Keratinocyte (primary cell): ENCODE measurements at places on chromosomes 6 and 20.

GRCh38 chr20:57650756-57651483, 30.7 kb upstream of the ZBP1 start:
- no peak for DNase-seq

DNA sequence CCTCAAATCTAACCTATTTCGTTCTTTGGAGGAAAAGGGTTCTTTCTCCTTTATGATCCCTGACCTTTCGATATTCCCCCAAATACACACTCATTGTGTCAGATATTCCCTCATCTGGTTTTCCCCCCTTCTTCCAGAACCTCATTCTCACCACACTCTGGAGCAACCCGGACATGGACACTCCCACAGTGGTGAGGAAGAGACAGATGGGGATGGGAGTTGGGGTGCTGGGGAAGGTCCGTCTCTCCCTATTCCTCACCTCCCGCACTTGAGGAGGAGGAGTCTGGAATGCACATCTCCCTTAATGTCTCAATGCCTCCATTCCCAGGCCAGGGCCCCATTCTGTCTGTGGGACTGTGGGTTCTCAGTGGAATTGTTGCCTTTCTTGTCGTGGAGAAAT, 1.3 kb downstream of the SLC39A7 start:
- no peak for DNase-seq

DNA sequence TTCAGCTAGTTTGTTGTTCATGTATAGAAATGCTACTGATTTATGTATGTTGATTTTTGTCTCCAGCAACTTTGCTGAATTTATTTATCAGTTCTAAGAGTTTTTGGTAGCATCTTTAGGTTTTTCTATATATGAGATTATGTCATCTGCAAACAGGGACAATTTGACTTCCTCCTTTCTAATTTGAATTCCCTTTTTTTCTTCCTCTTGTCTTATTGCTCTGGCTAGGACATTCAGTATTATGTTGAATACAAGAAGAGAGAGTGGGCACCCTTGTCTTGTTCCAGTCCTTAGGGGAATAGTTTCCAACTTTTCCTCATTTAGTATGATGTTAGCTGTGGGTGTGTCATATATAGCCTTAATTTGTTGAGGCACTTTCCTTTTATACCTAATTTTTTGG, 58.2 kb downstream of the CDH26 start:
- DNase-seq: no peak

DNA sequence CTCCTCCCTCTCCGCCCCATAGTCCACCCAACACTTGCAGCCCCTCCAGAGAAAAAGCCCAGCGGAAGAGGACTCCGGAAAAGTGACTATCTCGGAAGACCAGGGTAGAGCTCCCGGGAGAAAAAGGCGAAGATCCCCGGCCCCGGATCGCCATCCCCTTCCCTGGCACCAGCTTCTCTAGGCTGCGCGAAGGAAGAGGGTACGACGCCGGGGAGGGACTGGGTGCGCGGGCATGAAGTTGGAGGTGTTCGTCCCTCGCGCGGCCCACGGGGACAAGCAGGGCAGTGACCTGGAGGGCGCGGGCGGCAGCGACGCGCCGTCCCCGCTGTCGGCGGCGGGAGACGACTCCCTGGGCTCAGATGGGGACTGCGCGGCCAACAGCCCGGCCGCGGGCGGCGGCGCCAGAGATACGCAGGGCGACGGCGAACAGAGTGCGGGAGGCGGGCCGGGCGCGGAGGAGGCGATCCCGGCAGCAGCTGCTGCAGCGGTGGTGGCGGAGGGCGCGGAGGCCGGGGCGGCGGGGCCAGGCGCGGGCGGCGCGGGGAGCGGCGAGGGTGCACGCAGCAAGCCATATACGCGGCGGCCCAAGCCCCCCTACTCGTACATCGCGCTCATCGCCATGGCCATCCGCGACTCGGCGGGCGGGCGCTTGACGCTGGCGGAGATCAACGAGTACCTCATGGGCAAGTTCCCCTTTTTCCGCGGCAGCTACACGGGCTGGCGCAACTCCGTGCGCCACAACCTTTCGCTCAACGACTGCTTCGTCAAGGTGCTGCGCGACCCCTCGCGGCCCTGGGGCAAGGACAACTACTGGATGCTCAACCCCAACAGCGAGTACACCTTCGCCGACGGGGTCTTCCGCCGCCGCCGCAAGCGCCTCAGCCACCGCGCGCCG, 822 bp downstream of the FOXQ1 start:
- no peak for DNase-seq

GRCh38 chr6:33688451-33689147, 22.9 kb downstream of the UQCC2 start:
- no peak for DNase-seq
